ENCODE measurements at places on chromosomes 11 and 22. TPM values are rescaled to one million over a fixed set of nuclear protein-coding genes. Genes with fewer than 3 reads are reported as not detected.

PGA5 gene
- total RNA-seq = not detected

DNA sequence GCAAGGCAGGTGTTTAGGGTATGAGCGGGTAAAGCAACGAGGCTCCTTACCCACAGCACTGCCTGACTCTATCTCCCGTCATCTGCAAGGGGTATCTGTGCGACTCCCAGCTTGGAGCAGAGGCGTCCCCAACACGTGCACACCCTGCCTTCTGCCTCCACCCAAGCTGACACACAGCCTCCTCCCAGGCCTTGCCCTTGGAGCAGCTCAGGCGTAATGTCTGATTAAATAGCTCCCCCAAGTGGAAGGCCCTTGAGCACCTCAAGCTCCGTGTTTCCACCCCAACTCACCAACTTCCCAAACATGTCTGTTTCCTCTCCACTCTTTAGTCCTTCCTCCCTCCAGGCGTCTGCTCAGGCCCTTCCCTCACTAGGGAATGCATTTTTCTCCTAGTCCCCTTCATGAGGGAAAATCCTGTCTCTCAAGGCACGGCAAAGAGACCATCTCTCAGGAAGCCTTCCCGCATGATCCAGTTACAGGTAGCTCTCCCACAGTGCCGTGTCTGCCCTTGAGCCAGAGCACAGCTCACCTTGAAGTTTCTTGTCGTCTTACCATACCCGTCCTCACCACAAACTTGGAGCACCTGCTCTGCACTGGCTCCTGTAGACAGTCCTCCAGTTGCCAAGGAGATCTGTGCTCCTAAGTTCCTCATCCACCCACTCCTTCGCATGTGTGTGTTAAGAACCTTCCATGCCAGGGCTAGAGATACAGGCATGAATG lies 15.8 kb downstream of the CYB5R2 start:
- DNase-seq = peak; percentile 70

DNA sequence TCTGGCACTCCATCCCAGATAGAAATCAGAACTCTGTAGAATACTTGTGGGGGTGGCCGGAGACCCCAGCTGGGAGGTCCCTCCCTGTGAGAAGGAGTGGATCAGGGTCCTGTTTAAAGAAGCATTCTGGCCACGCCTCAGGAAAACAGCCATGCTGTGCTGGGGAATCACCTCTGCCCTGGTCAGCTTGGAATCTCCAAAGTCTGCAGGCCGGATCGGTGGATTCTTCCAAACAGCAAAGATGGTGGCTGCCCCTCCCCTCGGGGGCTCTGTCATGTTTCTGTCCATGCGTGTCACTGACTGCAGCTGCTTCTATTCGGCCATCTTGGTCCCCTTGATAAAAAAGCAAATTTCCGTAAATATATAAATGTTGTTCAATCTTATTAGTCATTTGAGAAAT lies 365.9 kb downstream of the JRKL start:
- no peak for DNase-seq

OR10D3 gene
- total RNA-seq = not detected

GRCh38 chr11:133156986-133157745 lies 375.1 kb downstream of the OPCML start:
- DNase-seq = no peak

DNA sequence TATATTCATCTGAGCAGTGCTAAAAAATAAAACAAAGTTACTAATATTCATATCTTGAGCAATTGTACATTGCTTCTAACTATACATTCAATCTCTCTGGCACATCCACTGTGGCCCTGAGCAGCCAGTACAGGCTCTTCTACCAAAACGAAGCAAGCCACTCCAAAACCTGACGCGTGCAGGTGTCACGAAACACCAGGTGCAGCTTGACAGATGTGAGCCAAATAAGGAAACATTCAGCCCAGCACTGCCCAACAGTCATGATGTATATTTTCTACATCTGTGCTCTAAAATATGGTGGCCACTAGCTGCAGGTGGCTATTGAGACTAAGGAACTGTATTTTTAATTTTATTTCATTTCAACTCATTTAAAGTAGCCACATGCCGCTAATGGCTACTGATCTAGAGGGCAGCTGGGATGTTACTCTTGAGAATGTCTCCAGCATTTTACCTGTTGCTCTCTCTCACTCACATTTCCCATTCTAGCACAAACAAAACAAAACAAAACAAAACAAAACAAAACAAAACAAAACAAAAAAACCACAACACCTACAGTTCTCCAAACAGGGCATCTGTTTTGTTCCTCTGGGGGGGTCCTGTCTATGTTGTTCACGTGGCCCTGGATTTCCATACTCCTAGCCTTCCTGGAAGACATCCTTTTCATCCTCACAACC lies 77.7 kb downstream of the LARGE1 start:
- DNase-seq = no peak

GRCh38 chr11:60919320-60919719 lies 4.9 kb upstream of the TMEM132A start:
- DNase-seq = no peak

ATF4 gene
- 444 TPM for total RNA-seq

RBMXL2 gene
- not detected for total RNA-seq

- no peak for DNase-seq
Measured at GRCh38 chr11:79276736-79277325, 164.0 kb downstream of the TENM4 start.

DNA sequence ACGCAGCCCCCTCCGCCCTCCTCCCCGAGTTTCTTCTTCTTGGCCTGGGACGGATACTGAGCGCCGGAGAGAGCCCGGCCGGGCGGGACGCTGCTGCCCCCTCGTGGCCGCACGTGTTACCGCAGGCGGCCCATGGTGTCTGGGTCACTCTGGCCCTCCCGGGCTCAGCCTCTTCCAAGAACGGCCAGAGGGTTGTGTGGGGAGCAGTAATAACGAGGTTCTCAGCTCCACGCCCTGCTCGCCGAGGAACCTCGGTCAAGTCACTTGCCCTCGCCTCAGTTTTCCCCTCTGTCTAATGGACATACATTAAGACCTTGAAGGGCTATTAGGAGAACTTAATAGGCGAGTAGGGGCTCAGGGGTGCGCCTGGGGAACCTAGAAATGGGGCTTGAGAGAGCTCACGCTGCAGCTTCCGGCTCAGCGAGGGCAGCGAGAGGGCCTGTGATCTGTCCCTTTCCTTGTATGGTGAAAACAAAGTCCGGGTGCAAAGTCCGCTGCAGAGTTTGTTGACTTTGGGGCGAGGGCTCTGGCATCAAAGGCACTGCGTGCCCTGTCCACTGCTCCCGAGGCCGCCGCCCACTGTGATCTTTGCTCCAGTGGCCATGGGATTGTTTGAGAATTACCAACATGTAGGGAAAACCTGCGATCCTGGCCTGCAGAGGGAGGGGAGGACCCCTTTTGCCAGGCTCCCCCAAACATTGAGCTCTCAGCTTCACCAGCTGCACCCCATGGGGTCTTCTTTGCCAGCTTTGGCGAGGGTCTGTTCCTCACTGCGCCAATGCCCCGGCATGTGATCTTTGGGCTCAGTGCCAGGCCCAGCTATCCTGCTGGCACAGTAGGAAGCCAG lies 14.4 kb upstream of the LRP5 start:
- peak; percentile 39 for DNase-seq

DNA sequence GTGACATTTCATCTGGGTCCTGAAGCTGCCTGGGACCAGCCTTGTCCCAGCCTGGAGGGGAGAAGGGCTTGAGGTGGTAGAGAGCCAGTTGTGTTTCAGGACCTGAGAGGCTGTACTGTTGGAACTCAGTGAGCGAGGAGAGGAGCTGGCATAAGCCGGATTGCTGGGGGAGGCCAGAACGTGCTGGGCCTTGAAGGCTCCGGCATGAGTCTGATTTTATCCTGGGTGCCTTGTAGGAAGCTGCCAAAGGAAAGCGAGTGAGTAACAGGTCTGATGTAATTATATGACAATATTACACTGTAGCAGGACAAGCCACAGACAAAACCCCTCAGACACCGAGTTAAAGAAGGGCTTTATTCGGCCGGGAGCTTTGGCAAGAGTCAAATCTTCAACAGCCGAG lies 17.2 kb downstream of the AP2A2 start:
- no peak for DNase-seq

DNA sequence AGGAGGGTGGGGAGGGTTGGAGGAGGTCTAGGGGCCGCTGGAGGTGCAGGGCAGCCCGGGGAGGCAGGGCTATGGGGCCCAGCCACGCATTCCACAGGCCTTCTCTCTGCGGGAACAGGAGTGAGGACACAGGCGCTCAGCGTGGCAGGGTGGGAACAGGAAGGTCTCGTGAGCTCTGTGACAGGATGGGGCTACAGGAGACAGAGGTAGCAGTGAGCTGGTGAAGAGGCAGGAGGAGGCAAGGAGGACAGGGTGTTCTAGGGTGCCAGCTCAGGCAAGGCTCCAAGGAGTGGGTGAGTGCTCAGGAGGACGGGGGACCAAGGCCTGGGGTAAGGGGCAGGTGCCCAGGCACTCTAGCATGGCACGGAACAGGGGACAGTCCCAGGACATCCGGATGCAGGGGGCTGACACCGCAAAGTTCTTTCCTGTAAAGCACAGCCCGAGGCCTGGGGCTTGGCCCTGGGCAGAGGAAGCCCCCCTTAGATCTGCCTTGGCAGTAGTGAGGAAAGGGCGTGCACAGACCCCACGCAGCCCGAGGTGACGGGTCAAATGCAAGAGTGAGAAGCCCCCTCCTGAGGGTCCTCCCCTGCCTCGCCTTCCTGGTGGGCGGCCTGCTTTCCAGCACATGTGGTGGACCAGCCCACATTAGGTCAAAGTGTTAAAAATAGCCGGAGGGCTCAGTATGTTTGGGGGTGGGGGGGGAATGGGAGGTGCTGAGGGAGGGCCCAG lies 4.7 kb upstream of the NEAT1 start:
- DNase-seq = no peak

DNA sequence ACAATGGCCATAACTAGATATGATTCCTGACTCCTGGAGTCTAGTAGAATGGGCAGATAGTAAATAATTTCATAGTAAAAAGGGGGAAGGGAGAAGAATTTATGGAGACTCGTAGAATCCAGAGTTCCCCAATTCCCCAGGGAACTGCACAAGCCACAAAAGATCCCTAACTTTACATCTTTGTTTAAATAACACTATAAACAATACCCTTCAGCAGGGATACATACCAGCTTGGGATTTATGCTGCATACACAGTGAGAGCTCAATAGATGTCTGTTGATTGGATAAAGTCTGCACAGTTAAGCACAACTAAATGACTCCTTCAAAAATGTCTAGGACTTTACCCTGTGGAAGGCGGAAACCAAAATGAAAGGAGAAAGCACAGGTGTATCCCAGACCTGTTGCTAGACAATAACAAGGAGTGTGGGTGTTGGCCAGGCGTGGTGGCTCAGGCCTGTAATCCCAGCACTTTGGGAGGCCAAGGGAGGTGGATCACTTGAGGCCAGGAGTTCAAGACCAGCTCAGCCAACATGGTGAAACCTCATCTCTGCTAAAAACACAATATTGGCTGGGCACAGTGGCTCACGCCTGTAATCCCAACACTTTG lies 6.8 kb downstream of the SLC35F2 start:
- no peak for DNase-seq

CEND1 gene
- not detected for total RNA-seq

BBOX1 gene
- 0.29 TPM for total RNA-seq
